ENCODE measurements at places on chromosomes 3 and 15.

DNA sequence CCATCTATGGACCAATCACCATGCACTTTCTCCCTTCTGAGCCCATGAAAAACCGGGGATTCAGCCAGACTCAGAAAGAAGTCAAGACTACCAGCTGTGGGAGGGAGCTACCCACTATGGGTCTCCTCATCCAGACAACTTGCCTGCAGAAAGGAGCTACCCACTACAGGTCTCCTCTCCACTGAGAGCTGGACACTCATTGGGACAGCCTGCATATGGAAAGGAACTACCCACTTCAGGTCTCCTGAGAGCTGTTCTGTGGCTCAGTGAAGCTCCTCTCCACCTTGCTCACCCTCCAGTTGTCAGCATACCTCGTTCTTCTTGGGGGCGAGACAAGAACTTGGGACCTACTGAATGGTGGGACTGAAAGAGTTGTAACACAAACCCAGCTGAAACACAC lies 22.3 kb upstream of the ZBED2 start:
- no peak for DNase-seq

- no peak for DNase-seq
Observed at GRCh38 chr3:85041562-85042055, 82.8 kb downstream of the CADM2 start.

DNA sequence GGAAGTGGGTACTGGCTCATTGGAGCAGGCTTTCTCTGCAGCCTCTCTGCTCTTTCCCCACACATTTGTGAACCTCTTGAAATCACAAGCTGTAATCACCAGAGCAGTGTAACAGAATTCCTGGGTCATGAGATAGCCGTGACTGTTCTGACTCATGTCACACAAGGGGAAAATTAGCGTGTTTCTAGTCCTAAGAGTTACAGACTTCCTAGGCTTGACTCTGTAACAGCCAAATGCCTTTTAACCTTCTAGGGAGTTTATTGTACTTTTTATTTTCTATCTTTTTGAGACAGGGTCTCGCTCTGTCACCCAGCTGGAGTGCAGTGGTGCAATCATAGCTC lies 54.7 kb upstream of the TRAK1 start:
- DNase-seq: peak; percentile 97

DNA sequence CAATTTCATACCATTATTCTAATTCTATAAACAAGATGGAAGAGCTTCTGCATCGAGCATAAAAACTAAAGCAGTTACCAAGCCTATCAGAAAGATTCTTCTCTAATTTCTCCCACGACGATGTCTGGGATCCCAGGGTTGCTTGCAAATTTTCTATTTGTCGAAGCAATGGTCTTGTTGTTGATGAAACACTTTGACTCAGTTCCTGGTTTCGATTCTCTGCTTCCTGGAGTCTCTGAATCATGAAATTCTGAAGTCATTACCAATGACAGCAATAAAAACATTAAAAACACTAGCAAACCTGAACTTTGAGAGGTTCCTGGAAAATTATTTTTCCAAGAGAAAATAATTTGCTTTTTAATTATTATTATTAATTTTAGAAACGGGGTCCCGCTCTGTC lies 18.7 kb downstream of the TMF1 start:
- DNase-seq: peak; percentile 87

DNA sequence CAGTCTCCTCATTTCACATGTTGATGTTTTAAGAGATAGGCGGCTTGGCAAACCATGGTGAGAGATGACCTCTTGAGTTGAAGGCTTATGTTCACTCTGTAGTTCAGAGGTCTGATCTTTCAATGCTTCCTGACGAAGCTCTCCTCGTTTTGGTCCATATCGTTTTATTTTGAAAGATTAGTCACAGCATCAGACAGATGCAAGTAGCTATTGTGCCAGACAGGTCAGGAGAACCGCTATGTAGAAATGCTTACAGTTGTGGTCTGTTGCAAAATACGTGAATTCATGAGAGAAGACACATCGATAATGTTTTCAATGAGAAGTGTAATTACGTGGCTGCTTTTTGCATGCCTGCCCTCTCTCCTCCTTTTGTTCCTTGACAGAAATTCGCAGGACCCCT lies 47.5 kb downstream of the CHL1 start:
- DNase-seq: no peak

DNA sequence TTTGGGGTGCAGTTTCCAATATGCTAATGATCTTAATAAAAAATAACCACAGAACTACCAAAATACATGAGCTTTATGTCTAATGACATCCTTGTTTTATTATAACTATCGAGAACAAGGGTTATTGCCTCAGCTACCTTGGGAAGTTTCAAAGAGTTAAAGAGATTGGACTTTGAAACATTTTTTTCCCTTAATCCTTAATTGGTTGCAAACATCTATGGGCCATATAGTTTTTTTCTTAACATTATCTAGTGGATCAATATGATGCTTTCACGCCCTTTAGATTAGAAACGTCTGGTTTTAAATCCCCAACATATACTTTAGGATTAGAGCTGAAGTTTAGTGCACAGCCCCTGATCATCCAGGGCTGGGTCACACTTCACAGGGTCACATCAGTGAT lies 219.2 kb upstream of the SGO1 start:
- DNase-seq: no peak

- no peak for DNase-seq
Observed at GRCh38 chr3:133964547-133964946, 65.2 kb downstream of the SLCO2A1 start.

DNA sequence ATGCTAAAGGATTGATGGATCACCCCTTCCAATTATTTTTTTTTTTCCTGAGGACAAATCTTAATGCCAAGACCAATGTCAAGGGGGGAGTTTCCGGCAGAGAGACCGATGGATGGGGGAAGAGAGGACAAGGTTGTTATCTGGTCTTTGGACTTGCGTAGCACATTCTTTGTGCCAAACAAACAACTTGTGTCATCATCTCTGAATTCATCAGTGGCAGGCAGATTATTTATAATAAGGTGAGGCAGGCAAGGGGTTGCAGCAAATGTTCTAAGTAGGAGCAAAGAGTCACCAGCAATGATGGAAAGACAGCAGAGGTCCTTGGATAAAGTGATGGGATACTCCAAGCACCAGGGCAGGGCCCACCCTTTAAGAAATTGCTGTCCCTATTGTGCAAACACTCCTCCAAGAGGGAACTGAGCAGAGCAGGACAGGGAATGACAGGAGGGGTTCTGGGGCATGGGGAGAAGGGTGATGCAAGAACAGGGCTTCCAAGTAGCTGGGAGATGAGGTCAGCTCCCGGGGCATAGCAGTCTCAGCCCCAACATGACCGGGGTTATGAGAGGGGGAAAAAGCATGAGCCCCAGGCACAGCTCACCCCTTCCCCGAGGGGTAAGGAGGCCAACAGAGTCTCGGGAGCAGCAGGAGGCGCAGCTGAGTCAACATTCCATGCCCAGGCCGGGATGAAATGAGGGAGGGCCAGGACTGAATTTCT lies 57.4 kb downstream of the ANXA2 start:
- DNase-seq: peak; percentile 57

- peak; percentile 99 for DNase-seq
Observed at GRCh38 chr3:172129850-172130716, 90.7 kb downstream of the FNDC3B start.

DNA sequence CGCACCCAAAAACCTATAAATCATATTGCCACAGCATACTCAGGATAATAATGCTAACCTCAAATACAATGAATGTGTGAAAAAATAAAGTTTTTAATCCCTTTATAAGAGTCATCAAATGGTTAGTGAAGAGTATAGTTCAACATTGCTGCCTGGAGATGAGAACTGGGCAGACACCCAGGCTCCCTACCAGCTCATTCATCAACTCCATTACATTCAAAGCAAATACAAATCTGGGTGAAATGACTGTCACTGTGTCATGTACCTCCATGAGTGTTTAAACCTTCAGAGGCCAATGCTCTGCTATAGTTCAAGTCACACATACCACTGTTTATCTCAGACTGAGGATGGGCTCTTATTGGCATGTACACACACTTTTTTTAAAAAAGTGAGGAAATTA lies 167.2 kb upstream of the KCNMB2 start:
- DNase-seq: no peak

DNA sequence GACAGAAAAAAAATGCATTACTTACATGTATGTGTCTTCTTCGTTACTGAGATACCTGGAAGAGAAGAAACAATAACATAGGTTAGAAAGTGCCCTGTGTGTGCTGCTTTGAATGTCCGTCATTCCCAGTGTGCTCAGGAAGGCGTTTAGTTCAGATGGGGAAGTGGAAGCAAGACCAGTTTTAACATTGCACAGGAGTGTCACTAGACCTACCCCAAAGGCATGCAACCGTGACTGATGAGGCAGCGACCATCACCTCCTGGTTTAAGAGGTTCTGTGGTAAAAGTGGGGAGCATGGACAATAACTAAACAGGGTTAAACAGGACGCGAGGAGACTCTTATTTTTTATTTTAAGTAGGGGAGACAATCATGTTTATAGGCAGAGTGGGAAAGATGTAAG lies 199.7 kb upstream of the ICE2 start:
- no peak for DNase-seq

DNA sequence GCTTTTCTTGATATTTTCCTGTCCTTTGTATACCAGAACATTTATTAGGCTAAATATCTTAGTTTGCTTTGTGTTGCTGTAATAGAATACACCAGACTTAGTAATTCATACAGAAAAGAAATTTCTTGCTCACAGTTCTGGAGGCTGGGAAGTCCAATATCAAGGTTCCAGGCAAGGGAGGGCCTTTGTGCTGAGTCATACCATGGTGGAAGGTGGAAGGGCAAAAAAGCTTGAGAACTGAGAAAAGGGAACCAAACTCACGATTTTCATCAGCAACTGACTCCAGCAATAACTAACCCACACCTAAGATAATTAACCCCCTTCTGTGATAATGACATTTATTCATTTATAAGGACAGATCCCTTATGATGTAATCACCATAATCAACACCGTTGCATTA lies 496.9 kb upstream of the SUCLG2 start:
- no peak for DNase-seq

DNA sequence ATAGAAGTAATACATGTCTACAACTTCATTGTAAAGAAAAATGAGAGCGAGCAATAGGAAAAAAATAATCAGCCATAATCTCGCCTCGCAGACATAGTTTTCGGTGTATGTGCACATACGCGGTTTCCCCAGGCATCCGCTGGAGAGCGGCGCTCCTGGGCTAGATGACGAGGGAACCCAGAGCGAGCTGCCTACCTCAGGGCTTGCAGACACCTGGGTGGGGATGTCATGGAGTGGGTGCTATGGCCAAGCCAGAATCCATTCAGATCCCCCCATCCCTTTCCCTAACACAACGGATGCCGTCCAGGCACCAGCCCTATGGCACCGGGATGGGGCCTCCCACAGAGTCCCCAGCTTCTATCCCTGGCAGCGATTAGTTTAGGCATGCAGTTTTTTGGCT lies 4.5 kb upstream of the CFAP100 start:
- DNase-seq: no peak

DNA sequence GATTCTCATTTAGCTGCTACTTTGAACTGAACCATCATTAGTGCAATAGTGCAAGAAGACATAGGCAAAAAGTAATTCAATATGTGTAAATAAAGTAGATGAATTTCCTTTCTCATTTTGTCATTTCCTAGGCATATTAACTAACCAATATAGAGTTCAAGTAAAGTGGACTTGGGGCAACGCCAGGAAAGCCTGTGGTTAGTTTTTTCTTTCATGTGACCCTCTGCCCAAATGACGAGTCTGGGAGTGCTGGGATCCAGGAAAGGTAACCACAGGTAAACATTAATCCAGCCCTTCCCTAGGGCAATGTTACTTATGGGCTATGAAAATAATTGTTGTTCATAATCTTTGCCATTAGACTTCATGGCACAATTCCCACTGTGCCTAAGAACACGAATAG lies 181.0 kb downstream of the VPS13C start:
- DNase-seq: no peak

GRCh38 chr3:194323785-194324735 lies 27.1 kb downstream of the CPN2 start:
- peak; percentile 78 for DNase-seq

DNA sequence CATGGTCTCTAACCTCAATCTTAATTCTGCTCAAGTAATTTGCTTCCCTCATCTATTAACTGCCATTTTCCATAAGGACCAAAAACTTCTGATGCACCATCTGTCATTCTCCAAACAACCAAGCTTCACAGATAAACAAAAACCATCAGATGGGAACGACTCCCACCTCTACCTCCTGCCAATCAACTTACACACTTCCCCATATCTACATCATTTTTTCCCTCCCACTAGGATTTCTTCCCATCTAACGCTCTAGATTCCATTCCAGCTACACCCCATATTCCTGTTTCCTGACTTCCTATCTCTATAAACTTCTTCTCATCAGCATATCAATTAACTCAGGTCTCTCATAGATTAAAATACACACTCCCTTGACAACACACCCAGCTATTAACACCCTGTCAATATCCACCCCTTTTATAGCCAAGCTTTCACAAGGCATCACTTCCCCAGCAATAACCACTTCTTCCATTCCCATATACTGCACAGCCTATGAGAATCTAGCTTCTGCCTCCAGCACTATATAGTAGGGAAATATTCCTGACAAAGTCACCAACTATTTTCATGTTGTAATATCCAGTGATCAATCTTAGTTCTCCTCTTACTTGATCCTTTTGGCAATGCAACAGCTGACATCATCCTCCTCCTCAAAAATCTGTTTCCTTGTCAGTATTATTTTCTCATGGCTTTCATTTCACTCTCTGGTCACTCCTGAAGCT lies 39.2 kb downstream of the SNX4 start:
- DNase-seq: peak; percentile 78

All from EH (cell line).